ENCODE measurements at places on chromosomes 11 and 22.
A peak's percentile ranks its signal among the peaks of the same experiment; 100 is the strongest.

- DNase-seq: no peak
Measured at GRCh38 chr22:28887725-28888459, 4.5 kb downstream of the ZNRF3 start.

DNA sequence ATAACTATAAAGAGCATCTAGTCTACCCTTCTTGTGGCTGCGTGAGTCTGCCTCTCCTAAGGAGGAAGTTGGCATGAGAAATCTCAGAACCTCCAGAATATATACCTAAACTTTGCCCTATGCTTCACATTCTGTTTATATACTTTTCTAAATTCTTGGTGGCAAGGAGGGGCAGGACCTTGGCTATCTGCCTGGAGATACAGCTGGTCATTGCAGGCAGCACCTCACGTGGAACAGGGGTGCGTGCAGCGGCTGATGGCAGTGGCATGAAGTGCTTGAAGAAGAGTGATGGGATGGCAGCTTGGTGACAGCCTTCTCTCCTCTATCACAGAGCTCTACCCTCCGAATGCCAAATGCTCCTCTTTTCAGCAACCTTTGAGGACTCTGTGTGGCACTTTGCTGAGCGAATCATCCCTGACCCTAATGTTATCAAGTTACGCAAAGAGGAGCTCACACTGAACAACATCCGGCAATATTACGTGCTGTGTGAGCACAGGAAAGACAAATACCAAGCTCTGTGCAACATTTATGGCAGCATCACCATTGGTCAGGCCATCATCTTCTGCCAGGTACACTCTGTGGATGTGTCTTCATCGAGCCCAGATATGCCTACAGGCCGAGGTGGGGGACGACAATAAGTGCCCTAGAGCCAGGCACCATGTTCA, 12.5 kb downstream of the DDX25 start:
- no peak for DNase-seq

GRCh38 chr11:98411777-98412176, 609.0 kb upstream of the CNTN5 start:
- no peak for DNase-seq

DNA sequence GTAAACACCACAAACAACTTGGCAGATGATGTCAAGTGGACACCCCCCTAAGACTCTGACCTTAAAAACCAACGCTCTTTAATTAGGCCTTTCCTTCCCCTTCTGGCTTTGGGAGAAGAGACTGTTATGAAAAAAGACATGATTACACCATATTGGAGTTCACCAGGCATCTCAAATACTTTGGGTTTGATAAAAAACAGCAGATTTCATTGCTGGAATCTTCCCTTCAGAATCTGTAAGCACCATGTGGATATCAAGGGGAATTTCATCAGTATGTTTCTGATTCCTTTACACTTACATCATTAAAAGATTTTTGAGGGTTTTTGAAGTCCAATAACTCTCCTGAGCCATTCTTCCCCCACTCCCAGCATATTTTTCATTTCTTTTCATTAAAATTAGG, 85.6 kb downstream of the KIRREL3 start:
- DNase-seq: no peak

DNA sequence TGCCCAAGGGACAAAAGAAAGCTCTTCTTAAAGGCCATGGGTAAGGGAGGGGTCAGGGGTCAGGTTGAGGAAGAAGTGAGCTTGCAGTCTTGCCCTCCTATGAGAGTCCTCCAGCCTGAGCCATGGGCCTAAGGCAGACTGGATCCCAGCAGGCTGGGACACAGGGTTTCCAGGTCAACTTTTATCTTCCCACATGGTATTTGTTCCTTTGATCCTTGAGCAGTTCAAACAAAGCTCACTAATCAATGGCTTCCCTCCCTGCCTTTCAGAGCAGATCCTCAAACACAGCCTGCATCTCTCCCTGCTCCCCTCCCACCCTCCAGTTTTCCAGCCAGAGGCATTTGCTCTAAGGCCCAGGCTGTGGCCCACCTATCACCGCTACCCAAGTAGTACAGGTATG, 589.3 kb downstream of the INSC start:
- DNase-seq: no peak

DNA sequence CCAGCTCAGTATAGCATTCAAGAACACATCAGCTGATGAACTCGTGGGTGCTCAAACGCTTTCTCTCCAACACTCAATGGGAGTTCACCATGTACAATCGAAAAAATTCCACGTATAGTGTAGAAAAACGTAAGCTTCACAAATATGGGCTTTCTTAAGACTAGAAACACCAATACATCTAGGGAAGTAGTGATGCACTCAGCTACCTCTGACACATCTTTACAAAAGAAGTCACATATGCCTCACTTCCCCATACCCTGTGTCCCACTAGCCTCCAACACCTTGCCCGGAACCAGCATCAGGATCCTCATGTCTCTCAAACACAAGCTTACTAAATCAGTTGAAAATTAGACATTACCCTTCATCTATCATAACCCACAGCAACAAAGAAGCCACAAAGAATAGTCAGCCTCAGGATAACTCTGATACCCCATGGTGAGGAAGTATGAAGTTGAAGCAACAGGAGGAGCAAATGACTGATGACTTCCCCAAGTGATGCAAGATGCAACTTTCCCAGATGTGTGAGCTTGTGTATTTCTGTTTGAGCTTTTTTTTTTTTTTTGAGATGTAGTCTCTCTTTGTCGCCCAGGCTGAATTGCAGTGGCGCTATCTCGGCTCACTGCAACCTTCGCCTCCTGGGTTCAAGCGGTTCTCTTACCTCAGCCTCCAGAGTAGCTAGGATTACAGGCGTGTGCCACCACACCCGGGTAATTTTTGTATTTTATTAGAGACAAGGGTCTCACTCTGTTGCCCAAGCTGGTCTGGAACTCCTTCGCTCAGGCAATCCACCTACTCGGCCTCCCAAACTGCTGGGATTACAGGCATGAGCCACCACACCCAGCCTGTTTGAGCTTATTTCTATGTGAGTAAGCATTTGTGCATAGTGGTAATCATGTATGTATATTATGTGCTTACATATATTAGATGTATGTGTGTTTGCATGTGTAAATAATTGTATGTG, 8.5 kb upstream of the DENND5A start:
- DNase-seq: no peak

DNA sequence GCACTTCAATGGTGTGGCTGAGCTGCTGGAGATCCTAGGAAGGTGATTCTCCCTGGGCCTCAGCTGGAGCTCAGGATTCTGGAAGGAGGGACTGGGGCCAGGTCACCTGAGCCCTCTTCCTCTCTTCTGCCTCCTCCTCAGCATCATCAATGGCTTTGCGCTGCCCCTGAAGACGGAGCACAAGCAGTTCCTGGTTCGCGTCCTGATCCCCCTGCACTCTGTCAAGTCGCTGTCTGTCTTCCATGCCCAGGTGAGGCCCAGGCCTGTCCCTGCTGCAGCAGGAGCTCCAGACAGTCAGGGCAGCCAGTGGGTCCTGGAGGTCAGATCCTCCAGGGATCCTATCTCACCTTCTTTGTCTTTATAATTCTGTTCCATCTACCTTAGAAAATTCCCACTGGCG, 5.4 kb downstream of the GPHA2 start:
- DNase-seq: no peak

GRCh38 chr11:61963016-61963281, 4.5 kb downstream of the FTH1 start:
- DNase-seq: no peak

DNA sequence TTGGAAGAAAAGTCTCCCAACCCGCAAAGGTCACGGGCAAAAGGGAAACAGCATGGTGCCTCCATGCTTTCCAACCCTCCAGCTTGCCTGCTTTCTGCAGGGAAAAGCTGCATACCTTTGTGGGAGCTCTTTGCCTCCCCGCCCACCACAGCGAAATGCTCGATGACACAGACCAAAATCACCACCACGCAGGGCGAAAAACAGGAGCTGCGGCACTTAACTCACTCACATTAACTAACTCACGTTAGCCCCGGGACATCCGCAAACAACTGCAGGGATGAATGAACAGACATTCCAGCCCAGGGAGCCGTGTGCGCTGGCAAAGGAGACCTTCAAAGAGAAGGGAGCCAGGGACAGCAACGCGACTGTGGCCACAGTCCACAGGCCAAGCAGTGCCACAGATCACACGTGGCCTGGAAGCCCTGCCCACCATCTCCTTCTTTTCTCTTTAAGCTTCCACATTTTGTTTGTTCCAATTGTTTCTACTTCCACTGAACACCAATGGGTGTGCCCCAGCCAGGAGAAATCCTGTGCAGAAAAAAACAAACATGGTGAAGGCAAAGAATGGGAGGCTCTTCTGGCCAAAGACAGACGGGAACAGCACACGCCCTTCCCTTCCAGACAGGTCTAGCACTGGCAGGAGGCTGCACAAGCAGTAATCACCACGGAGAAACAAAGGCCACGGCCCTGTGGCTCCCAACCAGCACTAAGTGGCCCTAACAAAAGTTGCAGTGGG, 39.3 kb downstream of the DUSP8 start:
- no peak for DNase-seq

GRCh38 chr11:27705873-27706820, 5.9 kb upstream of the BDNF start:
- no peak for DNase-seq

GRCh38 chr11:36377759-36378564, 81.9 kb downstream of the PRR5L start:
- no peak for DNase-seq

- DNase-seq: peak; percentile 86
Measured at GRCh38 chr11:66011239-66011784, 496 bp upstream of the CST6 start.

DNA sequence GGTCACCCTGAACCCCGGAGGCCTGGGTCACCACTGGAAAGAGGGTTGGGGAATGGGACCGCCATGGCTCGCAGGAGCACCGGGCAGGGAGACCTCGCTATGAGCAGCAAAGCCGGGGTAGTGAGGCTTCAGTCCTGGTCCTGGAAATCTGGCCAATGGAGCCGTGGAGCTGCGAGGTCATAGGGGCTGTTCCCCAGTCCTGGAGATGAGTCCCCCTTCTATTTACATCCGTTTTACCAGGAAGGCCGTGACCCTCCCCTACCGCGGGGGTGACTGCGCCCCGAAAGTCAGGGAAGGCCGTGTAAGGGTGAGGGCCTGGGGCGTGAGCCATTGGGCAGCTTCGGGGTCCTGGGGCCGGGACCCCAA, 449 bp downstream of the PIDD1 start:
- DNase-seq: no peak

- no peak for DNase-seq
Measured at GRCh38 chr11:19433367-19433766, 192.6 kb upstream of the E2F8 start.

- DNase-seq: peak; percentile 78
Measured at GRCh38 chr22:38872831-38873248, 824 bp upstream of the CBX6 start.

DNA sequence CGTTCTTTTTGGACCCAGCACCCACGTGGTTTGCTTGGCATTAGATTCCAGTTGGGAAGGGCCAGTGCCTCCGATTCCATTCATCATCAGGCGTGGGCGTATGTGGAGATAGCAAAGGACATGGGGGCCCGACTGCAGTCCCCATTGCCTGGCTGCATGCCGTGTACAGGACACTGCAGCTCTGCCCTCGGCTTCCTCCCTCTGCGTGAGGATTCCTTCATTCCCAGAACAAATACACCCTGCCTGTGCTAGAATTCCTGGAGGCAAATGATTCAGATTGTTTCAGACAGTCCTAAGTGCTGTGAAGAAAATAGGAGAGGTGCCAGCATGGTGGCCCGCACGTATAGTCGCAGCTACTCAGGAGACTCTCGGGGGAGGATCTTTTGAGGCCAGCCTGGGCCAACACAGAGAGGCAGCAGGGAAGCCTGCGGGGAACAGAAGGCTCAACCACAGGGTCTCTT, 15.4 kb downstream of the DERL3 start:
- peak; percentile 15 for DNase-seq

GRCh38 chr11:71185411-71185810, 67.0 kb downstream of the SHANK2 start:
- no peak for DNase-seq

DNA sequence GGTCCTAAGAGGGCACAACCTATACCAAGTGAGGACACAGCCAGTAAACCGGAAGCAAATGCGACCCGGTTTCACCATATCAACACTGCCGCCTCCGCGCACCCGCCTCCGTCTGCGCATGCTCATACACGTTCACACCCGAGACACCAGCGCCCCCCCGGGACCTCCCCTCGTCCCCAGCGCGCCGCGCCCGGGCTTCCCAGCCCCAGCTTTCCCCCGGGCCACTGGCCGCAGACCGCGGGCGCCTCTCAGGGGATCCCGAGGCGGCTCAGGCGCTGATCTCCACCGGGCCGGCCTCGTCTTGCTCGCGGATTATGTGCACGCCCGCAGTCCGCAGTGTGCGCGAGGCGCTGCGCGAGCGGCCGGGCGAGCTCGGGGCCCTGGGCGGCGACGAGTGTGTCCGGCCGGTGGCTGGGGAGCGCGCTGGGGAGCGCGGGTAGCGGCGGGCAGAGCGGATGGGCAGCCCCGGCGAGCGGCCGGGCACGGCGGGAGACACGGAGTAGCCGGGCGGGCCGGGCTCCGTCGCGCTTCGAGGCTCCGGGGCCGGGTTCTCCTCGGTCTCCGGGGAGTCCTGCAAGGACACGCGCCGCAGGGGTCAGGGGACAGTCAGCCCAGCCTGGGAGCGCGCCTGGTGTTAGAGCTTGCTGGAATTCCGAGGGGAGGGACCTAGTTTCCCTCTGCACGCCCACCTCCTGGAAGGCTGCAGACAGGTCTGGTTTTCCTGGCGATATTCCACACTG, 2.0 kb downstream of the HEPN1 start:
- DNase-seq: peak; percentile 80

DNA sequence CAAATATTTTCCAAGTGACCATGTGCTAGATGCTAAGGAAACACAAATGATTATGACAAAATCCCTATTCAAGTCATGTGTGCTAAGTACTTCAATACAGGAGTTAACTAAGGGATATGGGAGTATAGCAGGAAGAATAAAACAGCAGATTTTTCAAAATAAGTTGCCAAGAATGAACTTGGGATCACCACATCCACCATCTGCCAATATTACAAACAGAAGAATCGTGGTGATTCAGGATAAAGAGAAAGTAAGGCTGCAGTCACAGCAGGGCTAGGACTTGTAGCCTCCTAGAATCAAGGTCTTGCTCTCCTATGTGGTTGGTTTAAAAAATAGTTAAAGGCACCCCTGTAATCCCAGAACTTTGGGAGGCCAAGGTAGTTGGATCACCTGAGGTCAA, 34.3 kb downstream of the MRTFA start:
- no peak for DNase-seq

DNA sequence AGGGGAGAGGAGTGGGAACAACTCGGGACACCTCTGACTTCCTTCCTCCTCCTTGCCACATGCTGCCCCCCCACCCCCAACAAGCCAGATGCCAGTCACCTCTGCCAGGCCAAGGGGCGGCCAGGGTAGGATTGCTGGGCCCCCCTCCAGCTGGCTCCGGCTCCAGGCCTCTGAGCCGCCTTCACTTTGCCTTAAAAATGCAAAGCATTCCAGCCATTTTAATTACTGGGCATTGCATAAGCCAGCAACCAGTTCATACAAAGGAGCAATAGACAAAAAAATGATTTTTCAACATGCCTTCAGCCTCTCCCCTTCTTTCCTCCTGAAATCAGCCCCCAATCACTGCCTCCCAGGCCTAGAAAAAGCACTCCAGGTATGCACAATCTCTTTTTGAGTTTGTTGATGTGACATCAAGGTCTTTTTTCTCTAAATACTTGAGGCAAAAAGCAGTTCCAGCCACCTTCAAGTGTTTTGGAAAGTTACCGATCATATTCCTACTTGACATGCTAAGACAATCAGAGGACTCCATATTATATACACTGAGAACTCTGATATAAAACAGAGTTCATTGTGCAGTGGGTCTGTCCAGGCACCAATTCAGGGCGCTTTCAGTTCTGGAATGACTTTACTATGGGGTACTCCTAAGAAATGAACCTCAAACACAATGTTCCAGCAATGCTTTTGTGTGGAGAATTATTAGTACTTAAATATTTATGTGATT, 12.4 kb upstream of the TIMP3 start:
- DNase-seq: peak; percentile 61

All from lower lobe of right lung (tissue), 2 donors.